AG10803 (cell line): ENCODE measurements at places on chromosomes 3 and 15.

DNA sequence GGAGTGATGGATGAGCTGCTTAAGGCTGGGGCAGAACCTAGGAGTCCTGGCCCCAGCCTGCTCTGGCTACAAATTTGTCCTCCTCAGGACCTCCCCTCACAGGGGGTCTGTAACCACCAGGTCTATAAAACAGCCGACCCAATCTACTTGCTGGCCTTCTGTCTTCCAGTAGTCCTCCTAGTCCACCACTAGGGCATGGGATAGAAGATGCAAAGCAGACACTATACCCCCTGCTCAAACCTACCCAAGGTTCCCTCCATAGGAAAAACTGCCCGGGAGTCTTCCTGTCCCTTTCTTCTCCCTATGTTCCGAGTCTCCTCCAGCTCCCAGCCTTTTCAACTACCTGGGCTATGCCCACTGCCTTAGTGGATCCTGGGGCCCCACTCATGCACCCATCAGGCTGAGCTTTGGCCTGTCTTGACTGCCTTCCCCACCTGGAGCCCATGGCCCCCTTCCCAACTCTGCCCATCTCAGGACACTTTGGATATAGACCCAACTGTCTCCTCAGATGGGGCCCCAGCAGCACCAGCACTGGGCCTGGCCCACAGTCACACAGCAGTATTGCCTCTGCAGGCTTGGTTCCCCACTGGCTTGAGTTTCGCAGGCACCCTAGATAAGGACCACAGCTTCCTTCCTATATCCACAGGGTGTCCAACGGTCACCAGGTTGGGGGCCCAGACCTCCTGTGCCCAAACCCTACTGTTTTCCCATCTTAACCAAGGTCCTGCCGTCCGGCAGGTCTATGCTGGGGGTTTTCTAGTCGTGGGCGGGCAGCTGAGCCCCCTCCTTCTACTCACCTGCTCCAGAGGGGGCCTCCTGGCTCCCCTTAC, 1.1 kb downstream of the HYAL3 start:
- DNase-seq = no peak

DNA sequence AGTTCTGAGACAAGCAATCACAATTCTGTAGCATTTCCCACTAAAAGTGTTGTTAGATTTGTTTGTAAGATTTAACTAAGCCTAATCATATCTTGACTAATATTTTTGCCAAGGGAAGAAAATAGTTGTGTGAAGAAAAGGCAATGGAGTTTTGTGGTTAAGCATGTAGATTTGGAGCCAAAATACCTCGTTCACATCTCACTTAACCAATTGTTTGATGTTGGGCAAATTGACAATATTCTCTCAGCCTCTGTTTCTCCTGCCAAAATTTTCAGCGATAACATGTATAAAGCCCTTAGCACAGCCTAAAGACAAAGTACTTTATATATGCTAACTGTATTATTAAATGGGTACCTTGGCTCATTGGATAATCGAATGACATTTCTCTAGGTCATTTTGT, 20.5 kb upstream of the CDIN1 start:
- DNase-seq = no peak

DNA sequence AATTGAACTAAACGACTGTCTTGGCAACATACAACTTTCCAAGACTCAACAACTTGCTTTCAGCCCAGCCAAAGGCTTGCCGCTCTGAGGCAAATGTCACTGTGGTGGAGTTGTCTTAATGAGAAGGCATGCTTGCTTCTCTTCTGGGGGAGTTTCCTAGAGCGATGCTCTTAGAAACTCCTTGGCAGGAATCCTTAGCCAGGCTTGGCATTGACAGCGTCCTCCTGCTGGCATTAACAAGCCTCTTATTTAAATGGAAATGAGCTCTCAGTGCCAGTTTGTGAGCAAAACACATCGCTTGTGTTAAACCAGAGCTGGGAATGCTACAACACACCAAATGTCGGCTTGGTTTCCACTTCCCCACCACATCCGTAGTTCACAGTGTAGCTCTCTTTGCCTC, 265.5 kb upstream of the TPRG1 start:
- no peak for DNase-seq

- peak; percentile 49 for DNase-seq
Measured at GRCh38 chr3:76367281-76367680, 581.9 kb upstream of the ZNF717 start.

GRCh38 chr3:9347081-9347480, 15.8 kb upstream of the THUMPD3 start:
- peak; percentile 41 for DNase-seq

DNA sequence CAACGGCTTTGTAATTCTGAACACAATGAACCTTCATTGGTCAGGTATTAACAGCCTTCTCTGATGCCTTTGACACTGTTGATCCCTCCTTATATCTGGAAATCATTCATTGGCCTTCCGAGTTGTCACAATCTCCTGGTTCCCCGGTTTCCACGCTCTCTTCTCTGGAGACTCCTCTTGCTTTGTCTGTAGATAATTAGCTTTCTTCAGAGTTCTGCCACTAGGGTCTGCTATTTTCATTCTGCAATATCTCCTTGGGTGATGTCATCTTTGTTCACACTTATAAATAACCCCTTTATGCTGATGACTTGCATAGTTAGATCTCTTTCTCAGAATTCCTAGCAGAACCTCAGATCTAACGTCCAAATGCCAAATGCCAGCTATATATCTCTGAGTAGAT, 583.8 kb upstream of the ZNF717 start:
- DNase-seq = peak; percentile 26

DNA sequence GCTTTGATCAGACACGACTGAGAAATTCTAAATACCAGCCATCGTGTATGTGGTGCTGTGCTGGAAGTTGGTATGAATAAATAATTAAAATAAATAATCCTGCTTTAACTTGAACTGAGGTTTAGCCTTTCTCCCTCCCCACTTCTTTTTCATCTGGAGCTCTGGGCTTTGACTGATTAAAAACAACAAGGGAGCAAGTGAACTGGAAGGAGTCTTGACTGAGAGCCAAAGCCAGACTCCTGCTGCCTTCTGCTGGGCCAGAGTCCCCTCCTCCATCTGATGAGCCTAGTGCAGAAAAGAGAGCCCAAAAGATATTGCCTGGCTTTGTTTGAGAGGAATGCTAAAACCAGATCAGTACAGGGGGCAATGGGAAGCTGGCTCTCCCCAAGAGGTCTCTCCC, 96.0 kb downstream of the CCNL1 start:
- DNase-seq = peak; percentile 26
